ENCODE measurements at places on chromosomes 4 and X.

GRCh38 chr4:68954126-68954525 lies 2.5 kb upstream of the UGT2A3 start:
- no peak for DNase-seq

DNA sequence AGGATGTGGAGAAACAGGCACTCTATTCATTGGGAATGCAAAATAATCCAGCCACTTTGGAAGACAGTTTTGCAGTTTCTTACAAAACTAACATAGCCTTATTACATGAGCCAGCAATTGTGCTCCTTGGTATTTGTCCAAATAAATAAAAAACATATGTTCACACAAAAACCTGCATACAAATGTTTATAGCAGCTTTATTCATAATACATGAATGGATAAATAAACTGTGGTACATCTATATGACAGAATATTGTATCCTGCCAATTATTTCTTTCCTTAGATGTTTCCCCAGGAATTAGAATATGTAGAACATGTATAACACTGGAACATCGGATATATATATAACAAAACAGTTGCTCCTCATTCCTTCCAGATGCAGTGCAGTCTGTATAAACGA lies 57.7 kb upstream of the VEGFC start:
- no peak for DNase-seq

DNA sequence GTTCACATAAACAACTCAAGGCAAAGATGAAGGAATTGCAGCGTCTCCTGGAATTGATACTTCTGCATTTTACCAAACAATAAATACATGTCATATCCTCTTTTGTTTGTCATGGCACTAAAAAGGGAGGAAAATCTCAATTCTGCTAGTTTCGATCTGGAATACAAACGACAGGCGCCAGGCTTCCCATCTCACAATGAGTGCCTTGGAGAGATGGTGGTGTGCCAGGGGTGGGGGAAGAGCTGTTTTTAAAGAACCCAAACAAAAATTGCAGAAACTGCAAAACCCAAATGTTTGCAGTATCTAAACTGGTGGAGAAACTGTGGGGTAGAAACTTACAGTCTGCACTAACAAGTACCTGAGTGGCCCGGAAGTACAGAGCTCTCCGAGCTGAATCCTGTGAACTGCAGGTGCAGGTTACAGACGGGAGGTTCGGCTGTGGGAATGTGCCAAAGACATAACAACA lies 53.0 kb upstream of the KLF3 start:
- DNase-seq = no peak

GRCh38 chr4:109977854-109978501 lies 65.3 kb downstream of the EGF start:
- peak; percentile 25 for DNase-seq

DNA sequence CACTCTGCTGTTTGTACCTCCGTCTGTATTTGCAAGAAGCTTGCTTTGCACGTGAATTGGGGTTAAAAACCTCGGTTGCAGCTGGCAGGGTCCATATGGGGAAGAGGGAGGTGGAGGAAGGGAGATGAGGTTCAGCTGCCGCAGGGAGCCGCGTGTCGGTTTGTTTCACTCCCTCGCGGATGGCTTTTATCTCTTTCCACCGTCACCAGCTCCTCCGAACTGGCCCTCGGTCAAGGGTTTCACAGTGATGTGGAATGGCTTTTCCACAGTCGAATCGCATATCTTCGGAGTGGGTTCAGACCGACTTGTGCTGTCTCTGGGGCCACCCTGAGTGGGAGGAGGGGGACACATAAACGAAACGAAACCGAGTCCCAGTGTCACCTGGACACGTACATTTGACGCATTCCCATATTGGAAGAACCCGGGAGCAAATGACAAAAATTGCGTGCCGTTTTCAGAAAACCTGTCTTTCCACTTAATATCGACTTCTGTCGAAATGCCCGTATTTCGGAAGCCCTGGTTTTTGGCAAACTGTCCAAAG lies 929 bp downstream of the ZBTB33 start:
- peak; percentile 7 for DNase-seq

- no peak for DNase-seq
These were observed 10.0 kb upstream of the RHOXF2B start for GRCh38 chrX:120087289-120088017.

- DNase-seq = no peak
These were observed 468 bp upstream of the MAGEA4 start for GRCh38 chrX:151912221-151912620.

Data from CD4-positive, alpha-beta T cell treated with Interleukin-15 for 4 hours (primary cell).